ENCODE measurements at places on chromosomes 6 and 20.

DNA sequence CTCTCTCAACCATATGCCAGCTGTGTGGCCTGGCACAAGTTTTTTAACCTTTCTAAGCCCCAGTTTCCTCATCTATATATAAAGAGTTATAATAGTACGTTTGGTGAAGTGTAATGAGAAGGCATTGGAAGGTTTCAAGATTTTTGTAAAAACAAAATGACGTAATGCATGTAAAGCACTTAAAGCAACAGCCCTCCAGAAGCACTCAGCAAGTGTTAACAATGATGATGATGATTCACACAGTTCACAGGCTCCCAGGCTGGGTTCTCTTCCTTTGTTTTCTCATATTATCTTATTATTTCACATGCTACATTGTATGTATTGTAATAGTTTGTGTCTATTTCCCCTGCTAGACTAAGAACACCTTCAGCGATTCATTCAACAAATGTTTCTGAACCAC is 6.2 kb downstream of the CEP250 start:
- no peak for DNase-seq

GRCh38 chr6:107786709-107787588 is 37.2 kb downstream of the SCML4 start:
- DNase-seq, result no peak

GRCh38 chr6:17836293-17836692 is 129.6 kb upstream of the NUP153 start:
- DNase-seq, result no peak

- no peak for DNase-seq
Measured at GRCh38 chr6:64000818-64001491, 365.4 kb downstream of the PHF3 start.

- DNase-seq, result no peak
Measured at GRCh38 chr20:34560141-34560523, 1.6 kb downstream of the MAP1LC3A start.

DNA sequence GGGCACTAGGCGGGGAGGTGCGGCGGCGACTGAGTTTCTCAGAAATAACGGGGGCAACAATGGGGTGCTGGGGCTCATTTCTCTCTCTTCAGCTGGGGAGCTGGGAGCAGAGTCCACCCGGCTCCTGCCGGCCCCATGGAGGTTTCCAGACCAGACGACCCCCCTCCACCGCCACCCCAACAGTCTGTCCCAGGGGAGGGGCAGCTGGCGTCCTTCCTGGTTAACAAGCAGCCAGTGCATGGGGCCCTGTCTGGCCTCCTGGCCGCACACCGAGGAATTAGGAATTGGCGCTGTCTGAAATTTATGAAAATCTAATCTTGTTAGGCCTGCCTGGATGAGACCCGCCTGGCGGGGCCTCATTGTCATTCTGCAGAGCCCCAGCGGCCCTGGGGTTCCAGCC is 42.4 kb downstream of the PMEPA1 start:
- DNase-seq, result no peak

- DNase-seq, result no peak
Measured at GRCh38 chr20:45254383-45255262, at the start of gene SLPI. Gene SLPI (minus strand): TSS chr20:45254564. CDS start chr20:45254543, 21 bp downstream.

DNA sequence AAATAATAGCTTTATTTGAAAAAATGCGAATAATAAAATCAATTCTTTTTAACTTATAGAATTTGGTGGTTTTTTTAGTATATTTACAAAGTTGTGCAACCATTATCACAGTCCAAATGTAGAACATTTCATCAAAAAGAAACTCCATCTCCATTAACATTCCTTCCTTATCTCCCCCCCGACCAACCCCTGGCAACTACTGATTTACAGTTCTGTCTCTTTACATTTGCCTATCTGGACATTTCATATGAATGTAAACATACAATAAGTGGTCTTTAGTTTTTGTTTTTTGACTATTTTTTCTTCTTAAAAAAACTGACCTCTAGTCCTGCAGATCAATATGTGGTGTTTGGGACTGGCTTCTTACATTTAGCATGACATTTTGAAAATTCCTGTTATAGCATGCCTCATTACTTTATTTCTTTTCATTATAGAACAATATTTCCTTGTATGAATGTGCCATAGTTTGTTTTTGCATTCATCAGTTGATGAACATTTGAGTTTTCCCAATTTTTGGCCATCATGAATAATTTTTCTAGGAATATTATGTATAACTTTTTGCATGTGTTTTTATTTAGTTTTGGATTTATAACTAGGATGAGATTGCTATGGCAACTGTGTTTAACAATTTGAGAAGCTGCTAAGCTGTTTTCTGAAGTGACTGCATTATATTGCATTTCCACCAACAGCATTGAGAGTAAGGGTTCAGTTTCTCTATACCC is 344.7 kb downstream of the NKAIN2 start:
- DNase-seq, result no peak

DNA sequence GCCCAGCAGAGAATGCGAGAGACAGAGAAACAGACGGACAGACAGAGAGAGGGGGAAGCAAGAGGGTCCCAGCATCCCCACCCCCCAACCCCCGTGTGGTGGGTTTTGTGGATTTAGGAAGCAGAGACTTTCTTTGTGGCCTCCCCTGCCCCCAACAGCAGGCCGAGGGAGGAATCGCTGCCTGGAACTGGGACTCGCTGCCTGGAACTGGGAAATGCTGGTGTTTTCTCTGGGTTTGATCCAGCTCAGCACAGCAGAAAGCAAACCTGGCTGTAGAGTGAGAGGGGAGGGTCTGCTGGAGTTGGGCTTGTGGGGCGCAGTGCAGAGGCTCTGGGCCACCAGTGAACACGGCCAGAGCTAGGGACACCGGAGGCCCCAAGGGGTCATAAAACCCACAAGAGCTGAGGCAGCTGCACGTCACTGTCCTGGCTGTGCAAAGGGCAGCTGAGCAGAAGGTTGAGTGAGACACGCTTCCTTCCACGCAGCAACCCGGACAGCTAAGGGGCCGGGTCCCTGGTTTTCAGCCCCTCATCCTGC is 181.8 kb downstream of the TAF4 start:
- DNase-seq, result no peak

Measured in stimulated activated CD8-positive, alpha-beta memory T cell treated with anti-CD3 and anti-CD28 coated beads, Interleukin-2, amount 100 ng/mL, for 48 hours (primary cell).